ENCODE measurements at places on chromosomes 2 and 18. TPM values are rescaled to one million over a fixed set of nuclear protein-coding genes. Genes with fewer than 3 reads are reported as not detected.
A peak's percentile ranks its signal among the peaks of the same experiment; 100 is the strongest.

- DNase-seq, result no peak
Measured at GRCh38 chr2:125638345-125638744, 1017.6 kb upstream of the GYPC start.

GRCh38 chr2:219416938-219417337, 1.2 kb upstream of the DES start:
- DNase-seq, result no peak

GRCh38 chr2:10167316-10167715, 44.8 kb downstream of the RRM2 start:
- DNase-seq, result no peak

DNA sequence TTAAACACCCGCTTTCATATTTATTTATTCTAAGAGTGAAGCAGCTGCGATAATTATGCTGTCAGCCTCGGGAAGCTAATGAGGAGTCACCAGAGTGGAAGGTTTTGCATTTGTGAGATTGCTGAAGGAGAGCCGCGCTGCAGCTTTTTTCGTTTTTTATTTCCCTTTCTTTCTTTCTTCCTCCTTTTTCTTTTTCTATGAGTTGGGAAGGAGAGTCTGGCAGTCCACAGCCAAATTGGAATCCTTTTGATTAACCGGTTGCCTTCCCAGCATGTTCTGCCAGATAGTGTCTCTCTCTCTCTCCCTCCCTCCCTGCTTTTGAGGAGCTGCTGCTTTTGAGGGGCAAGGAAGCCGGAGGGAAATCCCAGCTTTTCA, 82.1 kb downstream of the CDK15 start:
- no peak for DNase-seq

Gene RAB6D
- total RNA-seq, result not detected

DNA sequence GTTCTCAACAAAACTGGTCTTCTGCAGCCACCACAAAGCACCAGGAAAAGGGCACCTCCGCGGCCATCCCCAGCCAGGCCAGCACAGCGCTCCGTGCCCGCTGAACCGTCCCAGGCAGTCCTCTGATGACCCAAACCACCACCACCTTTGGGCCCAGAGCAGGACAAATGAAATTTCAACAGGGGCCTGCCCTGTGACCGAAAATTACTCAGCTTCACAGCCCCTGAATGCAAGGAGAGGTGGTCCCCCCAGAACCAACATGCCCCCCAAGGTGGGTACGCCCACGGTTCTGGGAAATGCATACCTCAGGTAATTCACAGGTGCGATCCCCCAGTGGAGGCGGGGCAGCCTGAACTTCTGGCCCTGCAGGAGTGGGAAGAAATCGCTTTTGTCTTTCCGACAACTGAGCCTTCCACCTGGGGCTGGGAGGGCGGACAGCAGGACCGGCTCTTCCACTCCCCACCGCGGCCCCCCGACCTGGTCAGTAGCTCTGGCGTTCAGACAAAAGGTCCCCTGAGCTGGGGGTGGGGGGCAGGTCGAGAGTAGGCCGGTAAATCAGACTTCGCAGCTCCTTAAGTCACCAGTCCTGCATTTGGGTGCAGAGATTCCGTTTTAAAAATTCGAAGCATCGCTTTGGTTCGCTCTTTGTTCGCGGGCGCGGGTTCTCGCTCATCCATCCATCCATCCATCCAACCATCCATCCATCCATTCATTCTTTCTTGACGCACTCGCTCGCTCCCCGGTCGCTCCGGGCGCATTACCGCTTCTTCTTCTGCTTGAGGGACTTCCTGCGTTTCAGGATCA, 1.4 kb downstream of the ARL4C start:
- no peak for DNase-seq

Gene EPB41L3
- 9.8 TPM for total RNA-seq

GRCh38 chr2:20652141-20652540, 1.2 kb upstream of the HS1BP3 start:
- no peak for DNase-seq

DNA sequence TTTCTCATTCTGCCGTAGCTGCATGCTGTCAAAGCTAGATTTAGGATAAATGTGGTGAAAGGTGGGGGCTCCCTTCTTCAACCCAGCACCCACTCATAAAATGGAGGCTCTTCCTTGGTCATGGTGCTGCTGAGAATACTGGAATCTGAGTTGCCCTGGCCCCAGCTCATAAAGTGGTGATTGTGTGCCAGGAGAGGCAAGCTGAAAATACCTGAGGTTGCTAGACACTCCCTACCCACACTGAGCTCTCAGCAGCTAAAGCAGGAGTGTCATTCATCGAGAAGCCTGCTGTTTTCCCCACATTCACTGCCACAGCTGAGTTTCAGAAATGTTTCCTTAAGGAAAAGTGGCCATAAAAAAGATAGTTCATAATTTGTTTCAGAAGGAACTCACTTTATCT, 297.1 kb upstream of the RBMS1 start:
- DNase-seq, result no peak

Gene GALNT1
- 13.0 TPM for total RNA-seq

- DNase-seq, result peak; percentile 43
Measured at GRCh38 chr2:102726128-102727087, 35.4 kb upstream of the TMEM182 start.

Gene PAIP2B
- 4.9 TPM for total RNA-seq

DNA sequence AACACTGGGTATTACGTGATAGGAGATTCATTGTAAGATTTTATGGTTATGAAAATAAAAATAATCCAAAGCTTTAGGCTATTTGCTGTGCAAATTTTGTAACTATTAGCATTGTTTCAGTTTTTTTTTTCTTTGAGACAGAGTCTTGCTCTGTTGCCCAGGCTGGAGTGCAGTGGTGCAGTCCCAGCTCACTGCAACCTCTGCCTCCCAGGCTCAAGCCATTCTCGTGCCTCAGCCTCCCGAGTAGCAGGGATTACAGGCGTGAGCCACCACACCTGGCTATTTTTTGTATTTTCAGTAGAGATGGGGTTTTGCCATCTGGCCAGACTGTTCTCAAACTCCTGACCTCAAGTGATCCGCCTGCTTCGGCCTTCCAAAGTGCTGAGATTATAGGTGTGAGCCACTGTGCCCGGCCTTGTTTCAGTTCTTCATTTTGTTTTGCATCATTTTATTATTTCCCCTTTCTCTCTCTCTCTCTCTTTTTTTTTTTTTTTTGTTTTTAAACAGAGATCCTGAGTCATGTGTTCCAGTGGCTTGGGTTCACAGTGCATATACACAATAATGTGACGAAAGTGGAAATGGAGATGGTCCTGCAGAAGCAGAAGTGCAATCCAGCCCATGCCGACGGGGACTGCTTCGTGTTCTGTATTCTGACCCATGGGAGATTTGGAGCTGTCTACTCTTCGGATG, 25.8 kb downstream of the CASP10 start:
- DNase-seq, result no peak

DNA sequence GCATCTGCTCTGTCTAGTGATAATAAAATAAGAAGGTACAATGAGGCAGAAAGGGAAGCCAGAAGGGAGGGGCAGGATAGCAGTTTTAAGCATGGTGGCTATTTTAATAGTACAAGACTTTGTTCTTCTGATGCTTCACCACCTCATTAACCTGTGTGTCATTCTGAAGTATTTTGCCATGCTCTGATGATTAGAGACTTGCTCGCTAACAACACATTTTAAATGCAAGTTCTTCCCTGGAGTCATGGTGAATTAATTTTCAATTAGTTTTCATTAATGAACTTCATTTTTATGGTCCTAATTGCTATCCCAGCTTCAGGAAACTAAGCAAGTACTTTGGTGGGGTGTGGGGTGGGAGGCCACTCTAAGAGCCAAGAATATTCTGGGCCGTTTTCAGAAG, 25.7 kb upstream of the LNPK start:
- DNase-seq, result no peak

GRCh38 chr2:233311241-233311926, 3.8 kb downstream of the SAG start:
- no peak for DNase-seq

Gene RASGRP3
- total RNA-seq, result 51.3 TPM

- no peak for DNase-seq
Measured at GRCh38 chr2:7620255-7620654, 703.0 kb downstream of the RNF144A start.

- DNase-seq, result no peak
Measured at GRCh38 chr18:75074196-75075015, 134.5 kb downstream of the PTGR3 start.

- no peak for DNase-seq
Measured at GRCh38 chr2:227389661-227390060, 1.9 kb upstream of the SCYGR1 start.

- no peak for DNase-seq
Measured at GRCh38 chr2:148430101-148430500, 214.4 kb upstream of the EPC2 start.

Gene FBXO15
- total RNA-seq, result 0.92 TPM

DNA sequence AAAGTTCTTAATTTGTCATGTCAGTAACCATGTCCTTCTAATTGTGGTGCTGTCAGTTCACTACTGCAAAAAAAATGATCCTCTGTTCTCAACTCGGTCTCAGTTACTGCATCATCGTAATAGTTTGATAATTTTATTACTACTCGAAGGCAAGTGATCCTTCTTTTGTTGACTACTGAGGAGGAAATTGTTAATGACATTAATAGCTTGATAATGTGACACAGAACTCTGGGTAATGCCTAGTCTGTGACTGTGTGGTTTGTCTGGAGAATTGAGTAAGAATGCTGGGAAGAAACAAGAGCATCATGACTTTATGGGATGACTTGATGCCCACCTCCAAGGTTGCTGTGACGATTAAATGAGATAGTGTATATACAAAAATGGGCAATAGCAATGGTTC, 267.2 kb downstream of the LRRTM1 start:
- no peak for DNase-seq

DNA sequence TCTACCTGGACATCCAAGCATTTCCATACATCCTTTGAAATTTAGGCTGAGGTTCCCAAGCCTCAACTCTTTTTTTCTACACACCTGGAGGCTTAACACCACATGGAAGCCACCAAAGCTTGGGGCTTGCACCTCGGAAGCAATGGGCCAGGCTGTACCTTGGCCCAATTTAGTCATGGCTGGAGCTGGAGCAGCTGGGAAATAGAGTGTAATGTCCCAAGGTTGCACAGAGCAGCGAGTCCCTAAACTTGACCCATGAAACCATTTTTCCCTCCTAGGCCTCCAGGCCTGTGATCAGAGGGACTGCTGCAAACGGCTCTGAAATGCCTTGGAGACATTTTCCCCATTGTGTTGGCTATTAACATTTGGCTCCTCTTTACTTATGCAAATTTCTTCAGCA, 1574.3 kb upstream of the ZEB2 start:
- DNase-seq, result no peak

GRCh38 chr2:11680182-11680900, 10.3 kb upstream of the NTSR2 start:
- peak; percentile 29 for DNase-seq

- no peak for DNase-seq
Measured at GRCh38 chr2:189076572-189076971, 102.4 kb downstream of the COL3A1 start.

GRCh38 chr2:10864861-10865636, 46.7 kb upstream of the KCNF1 start:
- DNase-seq, result no peak

- no peak for DNase-seq
Measured at GRCh38 chr2:240299710-240300068, 135.8 kb upstream of the GPC1 start.

DNA sequence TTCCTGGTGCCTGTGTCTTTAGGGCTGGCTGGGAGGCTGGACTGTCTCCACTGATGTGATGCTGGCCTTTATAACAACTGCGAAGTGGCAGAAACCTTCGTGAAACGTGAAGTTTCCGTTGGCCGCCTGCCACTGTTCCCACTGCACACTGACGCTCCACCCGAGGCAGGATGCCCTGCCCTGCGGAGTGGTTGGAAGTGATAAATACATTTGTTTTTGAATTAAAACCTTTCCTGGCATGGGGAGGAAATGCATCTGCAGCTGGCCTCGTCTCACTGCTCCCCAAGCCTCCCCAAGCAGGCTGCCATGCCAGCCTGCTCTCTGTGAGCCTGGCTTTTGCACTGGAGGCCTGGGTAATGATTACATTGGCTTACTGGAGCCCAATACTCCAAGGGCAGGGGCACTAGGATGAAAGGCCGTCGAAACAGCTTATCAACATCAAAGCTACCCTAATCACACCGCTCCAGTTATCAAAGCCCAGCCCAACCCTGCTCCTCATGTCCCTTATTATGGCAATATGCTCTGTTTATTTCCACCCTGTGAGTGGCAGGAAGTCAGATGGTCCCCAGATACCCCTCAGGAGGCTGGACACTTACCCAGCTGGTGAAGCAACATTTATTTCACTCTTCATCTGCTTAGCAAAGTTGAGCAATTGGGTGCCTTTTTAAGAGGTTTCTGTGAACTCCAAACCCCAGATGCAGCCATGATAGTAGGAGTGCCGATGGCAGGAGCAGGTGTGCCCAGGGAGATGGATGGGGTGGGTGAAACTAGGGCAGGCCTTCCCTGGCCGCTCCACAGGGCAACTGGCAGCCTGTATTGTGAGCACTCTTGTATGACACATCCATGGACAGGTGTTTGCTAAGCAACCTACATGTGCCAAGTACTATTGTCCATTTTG, 97.4 kb upstream of the ITGA6 start:
- peak; percentile 84 for DNase-seq

- no peak for DNase-seq
Measured at GRCh38 chr2:75518638-75519465, 41.9 kb downstream of the EVA1A start.

- no peak for DNase-seq
Measured at GRCh38 chr2:85704800-85705679, 10.9 kb downstream of the GNLY start.

Measured in stomach (tissue), 19 donors.